Natural killer cell (primary cell): ENCODE measurements at places on chromosomes 2 and 18. TPM values are rescaled to one million over a fixed set of nuclear protein-coding genes. Genes with fewer than 3 reads are reported as not detected.

DNA sequence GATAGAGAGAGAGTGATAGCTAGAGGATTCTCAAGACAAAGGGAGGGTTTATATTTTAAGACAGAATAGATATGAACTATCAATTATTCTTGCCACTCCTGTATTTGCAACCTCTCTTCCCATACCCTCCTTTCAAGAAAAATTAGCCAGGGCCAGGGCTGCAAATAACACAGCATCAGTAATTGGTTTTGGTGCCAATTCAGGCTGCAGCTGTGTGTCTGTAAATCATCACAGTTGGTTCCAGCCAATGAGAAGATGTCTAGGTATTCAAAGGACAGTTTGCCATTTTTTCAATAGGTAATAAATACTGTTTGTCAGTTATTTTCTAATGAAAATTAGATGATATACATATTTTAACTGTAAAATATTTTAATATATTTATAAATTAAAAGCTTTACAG lies 73.5 kb downstream of the WDPCP start:
- DNase-seq, result no peak

The RTP5 gene
- 0.68 TPM for total RNA-seq

The KCNIP3 gene
- total RNA-seq, result not detected

GRCh38 chr2:240875228-240876034 lies 6.8 kb downstream of the AGXT start:
- no peak for DNase-seq

- no peak for DNase-seq
These were observed 445.7 kb upstream of the FANCL start for GRCh38 chr2:58686776-58687175.

The STPG4 gene
- 0.21 TPM for total RNA-seq

The GAD1 gene
- total RNA-seq, result not detected

DNA sequence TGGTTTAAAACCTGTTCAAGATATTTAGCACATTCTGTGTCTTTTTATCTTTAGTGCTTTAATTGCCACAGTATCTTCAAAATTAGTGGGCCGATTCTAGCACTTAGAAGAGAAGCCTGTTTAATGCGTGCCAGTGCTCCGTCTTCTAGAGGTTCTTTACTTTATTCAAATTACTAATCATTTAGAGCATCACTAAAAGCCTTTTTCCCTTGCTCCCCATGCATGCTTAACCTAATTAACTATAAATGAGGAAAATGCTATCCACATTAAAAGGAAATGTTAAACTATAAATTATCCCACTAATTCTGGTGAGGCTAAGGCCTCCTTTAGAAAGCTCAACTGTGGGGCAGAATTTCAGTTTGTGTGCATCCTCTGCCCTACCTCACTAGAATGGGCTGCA lies 31.5 kb upstream of the INSIG2 start:
- no peak for DNase-seq

The IL36G gene
- not detected for total RNA-seq

The PLEK gene
- 333 TPM for total RNA-seq

DNA sequence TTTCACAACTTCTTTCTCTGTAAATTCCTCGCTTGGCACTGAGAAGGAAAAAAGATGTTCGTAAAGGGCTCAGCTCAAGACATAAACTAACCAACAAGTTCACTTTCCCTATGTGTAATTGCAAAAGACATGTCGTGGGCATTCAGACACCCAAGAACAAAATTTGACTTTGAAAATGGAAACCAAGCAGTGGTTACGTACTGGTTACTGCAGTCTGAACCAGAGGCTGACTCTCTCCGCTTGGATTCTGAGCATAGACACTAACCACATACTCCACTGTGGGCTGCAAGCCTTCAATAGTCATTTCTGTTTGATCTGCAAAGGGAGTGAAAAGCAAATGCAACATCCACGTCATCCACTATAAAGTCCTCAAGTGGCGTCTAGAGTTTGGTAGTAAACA lies 53.9 kb downstream of the FN1 start:
- no peak for DNase-seq

GRCh38 chr2:102664471-102664909 lies 45.1 kb downstream of the SLC9A2 start:
- no peak for DNase-seq

The CENPA gene
- total RNA-seq, result 0.50 TPM

DNA sequence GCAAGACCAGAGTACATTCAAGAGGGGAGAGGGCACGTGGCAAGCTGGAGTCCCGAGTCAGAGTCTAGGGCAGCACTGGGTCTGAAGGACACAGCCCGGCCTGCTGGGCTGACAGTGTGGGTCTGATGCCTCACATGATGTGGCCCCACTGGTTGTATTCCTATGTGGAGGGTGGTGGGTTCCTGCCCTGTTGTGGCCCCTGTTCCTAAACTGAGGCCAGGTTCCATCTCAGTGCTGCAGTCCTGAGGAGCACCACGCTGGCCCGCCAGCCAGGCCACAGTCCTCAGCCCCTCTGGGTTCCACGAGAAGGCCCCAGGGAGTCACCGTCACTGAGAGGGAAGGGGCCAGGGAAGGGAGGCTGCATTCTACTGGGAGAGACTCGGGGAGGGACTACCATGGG lies 13.3 kb downstream of the TMEM127 start:
- no peak for DNase-seq

DNA sequence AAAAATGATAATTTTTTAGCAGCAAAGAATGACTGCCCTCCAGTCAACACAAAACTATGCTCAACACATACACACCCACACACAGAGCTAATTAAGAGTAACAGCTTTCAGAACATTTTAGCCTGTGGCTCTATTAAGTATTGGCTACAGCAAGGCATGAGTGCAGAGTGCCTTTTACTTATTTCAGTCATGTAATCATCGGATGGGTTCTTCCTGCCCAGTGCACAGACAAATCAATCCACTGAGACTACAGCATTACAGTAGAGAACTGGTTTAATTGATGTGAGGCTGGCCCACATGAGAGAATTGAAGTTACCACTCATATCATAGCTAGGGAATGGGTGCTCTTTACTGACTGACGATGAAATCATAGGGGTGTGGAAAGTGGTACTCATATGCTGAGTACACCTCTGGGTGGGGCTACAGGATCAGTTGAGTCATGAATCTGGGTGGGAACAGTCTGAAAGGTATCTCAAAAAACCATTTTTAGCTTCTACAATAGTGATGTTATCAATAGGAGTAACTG lies 241.0 kb downstream of the FSIP2 start:
- no peak for DNase-seq

The COMMD1 gene
- total RNA-seq, result 24.3 TPM

- no peak for DNase-seq
These were observed 10.0 kb downstream of the FOXI3 start for GRCh38 chr2:88442473-88442872.

- DNase-seq, result no peak
These were observed 8.2 kb downstream of the CNNM3 start for GRCh38 chr2:96824079-96824870.
